Myocyte (in vitro differentiated cells): ENCODE measurements at places on chromosomes 3 and 15.

GRCh38 chr3:38207254-38208003, 42.1 kb downstream of the OXSR1 start:
- no peak for DNase-seq

GRCh38 chr3:103169289-103169688, 734.5 kb downstream of the ZPLD1 start:
- DNase-seq, result no peak

- DNase-seq, result no peak
Measured at GRCh38 chr15:98786717-98787116, 138.4 kb downstream of the IGF1R start.

GRCh38 chr3:111071257-111072030, at the start of gene NECTIN3:
Gene NECTIN3, plus strand, starts transcription at chr3:111071816. Its CDS starts 202 bp downstream, at chr3:111072018.
- peak; percentile 96 for DNase-seq

- DNase-seq, result no peak
Measured at GRCh38 chr3:87101861-87102625, 111.1 kb upstream of the VGLL3 start.

- DNase-seq, result no peak
Measured at GRCh38 chr3:74067296-74067695, 442.6 kb upstream of the PDZRN3 start.

- no peak for DNase-seq
Measured at GRCh38 chr3:13325892-13326443, 94.2 kb downstream of the NUP210 start.

DNA sequence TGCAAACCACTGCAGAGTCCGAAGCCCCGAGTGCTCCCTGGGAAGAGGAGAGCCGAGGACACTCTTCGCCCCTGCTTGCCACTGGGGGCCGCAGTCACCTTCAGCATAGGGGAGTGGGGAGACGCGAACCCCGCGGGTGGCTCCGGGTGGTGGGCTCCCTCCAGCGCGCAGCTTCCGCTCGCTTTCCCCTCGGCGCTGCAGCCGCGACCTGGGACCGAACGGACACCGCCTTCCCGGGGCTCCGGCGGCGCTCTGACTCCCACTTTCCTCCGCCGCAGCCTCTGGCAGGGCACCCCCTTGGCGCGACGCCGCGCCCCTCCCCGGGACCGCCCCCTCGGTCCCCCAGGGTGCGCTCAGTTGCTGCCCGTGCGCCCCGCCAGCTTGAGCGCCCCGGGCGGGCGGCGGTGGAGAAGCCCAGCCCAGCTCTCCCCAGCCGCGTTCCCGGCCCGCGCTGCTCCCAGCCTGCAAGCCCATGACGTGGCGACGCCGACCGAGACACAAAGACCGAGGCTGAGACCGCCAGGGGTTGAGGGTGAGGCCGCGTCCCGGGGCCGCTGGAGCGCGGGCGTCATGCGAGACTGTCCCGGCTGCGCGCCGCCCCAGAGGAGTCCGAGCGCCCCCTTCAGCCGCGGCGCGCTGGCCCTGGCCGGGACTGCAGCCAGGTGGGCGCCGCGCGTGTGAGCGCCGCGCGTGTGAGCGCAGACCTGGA, at the start of gene MINAR1:
Gene MINAR1 (plus strand): TSS at position 701 of the 709 bp plus-strand sequence. CDS start 23,812 bp downstream, outside the sequence.
- peak; percentile 54 for DNase-seq

DNA sequence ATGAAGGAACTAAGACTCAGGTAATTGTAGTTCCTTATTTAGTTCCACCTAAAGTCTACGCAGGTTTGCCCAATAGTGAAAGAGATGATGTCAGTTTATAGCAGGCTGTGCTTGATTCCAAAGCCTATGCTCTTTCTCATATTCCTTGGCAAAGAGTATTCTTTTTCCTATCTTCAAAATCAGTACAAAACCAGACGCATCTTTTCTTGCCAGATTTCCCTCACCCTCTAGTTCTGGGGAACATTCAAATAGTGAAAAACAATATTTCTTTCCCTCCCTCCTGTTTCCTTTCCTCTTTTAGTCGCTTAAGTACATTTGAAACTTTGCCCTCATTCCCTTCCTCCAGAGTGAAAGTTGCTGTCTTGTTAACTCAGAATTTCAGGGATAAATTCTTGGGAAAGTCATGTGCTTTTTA, 134.6 kb upstream of the PDZRN3 start:
- no peak for DNase-seq

GRCh38 chr3:122803977-122804376, 9.1 kb downstream of the SLC49A4 start:
- no peak for DNase-seq

- DNase-seq, result no peak
Measured at GRCh38 chr3:69806735-69807438, 67.6 kb downstream of the MITF start.

DNA sequence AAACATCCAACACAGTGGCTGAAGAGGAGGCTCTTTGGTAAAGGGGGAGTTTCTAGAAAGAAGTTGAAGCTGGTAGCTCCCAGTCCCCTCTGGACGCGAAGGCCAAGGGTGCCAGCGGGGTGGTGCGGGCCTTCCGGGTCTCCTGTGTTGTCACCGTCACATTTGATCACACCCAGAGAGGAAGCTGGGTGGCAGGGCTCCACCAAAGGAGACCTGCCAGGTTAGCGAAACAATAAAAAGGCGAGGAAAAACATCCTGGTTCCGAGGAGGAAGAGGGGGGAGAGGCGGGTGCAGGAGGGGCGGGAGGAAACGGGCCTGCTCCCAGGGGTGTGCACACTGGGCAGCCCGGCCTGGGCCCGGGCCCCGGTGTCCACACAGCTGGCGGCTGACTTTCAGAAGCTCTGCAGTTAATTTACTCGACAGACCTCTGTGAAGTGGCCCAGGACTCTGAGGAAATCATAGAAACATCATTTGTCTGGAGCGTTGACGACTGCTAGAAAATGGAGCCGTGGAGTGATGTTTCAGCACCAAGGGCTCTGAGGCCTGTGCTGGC, 12.1 kb downstream of the HEG1 start:
- no peak for DNase-seq

DNA sequence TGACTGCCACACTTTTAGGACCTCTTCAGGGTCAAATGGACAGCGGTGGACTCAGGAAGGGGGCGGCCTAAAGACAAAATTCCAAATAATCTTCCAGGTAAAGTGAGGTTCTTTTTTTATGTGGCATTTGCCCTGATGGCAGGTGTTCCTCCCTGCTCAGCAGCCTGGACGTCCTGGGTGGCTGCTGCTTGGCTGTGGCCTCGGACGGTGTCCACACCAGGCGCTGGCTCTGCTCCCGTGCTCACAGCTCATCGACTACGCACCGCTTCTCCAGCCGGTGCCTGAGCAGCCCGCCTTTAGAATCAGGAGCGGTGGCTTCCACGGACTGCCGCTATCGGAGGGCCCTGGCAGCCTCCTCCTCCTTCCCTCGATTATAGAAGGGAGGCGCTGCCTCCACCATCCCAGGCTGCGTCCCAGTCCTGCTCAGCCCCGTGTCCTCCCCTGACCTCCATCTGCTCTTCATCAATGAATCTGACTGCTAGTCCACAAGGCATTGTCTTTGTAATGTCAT, 41.9 kb downstream of the PCSK6 start:
- DNase-seq, result no peak

- DNase-seq, result no peak
Measured at GRCh38 chr15:72866866-72867616, 83.5 kb upstream of the ADPGK start.

GRCh38 chr3:11690863-11691766, 47.4 kb upstream of the VGLL4 start:
- DNase-seq, result no peak

GRCh38 chr15:79595306-79595705, 163.2 kb downstream of the MINAR1 start:
- DNase-seq, result no peak
